Stimulated activated CD8-positive, alpha-beta memory T cell treated with anti-CD3 and anti-CD28 coated beads, Interleukin-7, amount 100 ng/mL, for 48 hours (primary cell): ENCODE measurements at places on chromosomes 5 and 9.

DNA sequence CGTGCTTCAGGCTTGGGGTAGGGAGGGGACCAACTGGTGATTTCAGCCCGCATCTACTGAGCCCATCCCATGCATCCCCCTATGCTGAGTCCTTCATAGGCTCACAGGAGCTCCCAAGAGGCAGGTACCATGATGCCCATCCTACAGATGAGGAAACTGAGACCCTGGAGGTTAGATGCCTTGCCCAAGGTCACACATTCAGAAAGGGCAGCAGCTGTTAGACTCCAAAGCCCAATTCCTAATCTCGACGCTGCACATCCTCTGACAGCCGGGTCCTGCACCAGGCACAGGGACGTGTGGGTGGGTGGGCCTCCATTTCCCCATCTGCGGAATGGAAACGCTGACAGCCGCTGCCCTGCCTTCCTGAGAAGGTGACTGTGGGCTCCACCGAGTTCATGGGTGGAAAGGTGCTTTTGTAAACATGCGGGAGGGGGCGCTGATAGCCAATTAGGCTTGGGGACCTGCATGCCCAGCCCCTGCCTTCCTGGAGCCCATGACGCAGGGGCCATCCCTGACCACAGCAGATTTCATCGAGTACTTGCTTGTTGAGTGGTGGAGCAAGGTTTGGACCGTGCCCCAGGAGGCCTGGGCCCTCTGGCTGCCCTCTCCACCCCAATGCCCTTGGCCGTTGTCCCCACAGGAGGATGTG, 2.2 kb downstream of the DNM1 start:
- DNase-seq: no peak

- DNase-seq: no peak
These were observed 9.5 kb downstream of the EXOSC3 start for GRCh38 chr9:37775216-37775919.

- DNase-seq: no peak
These were observed 145.8 kb downstream of the TMC1 start for GRCh38 chr9:72667181-72667580.

GRCh38 chr5:81760521-81760920, 9.6 kb upstream of the SSBP2 start:
- no peak for DNase-seq

GRCh38 chr9:95035846-95036245, 281.7 kb downstream of the FANCC start:
- DNase-seq: no peak

DNA sequence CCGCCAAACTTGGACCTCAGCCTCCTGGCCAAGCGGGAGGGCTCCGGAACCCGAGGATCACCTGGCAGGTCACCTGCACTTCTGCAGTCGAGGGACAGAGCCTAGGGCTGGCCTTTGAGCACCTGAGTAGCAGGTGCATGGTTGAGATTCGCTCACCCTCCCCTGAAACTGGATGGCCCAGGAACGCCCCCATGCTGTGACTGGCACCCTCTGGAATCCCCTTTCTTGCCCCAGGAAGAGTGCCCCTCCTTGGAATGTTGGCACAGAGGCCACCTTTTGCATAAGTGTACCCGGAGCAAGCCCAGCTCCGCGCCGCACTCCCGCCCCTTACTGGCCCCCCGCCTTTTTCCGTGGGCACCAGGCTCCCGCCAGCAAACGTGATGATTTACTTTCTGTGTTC, 112.5 kb upstream of the IER5L start:
- DNase-seq: no peak

DNA sequence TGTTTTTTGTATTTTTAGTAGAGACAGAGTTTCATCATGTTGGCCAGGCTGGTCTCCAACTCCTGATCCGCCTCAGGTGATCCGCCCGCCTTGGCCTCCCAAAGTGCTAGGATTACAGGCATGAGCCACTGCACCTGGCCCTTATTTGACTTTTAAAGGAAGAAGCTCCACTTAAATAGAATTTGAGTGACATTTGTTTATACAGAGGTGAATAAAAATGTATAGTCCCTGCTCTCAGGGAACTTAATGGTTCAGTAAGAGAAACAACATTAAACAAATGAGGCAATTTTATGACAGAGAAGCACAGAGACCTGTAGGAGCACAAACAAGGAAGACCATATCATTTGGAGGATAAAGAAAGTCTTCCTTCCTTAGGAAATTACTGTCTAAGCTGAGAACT, 65.7 kb downstream of the C9orf152 start:
- no peak for DNase-seq

DNA sequence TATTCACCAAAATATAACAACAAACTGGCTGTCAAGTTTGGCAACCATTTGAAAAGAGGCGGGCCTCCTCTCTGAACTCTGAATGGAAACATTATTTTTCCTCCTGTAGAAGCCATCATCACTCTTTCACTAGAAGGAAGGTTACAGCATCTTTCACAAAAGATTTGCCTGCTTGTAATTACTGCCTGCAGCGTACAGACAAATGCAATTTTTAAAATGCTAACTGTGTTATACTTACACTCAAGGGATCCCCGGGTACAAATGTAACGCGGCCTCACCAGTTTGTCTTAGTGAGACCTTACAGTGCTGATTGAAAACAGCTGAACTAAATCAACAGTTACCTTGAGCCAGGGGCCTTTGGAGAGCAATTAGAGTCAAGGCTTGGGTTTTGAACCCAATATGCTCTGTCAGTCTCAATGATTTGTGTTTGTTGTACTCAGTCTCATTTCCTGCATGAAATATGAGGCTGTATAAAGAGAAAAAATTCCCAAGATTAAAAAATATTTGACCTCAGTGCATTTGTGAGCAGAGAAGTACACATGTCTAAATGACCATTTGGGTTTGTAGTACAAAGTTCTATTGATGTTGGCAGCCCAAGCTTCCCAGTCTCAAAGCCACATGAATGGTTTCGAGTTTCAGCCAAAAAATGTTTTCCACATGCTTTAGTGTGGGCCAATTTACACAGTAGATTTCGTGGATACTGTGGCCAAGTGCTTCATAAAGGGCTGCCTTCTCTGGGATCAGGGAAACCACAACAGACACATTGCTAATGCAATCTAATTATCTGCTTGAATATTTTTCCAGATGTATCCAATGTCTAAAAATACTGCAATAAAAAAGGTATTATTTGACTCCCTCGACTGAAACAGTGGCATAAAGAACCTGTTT, 500.0 kb downstream of the SPATA31D1 start:
- DNase-seq: no peak

DNA sequence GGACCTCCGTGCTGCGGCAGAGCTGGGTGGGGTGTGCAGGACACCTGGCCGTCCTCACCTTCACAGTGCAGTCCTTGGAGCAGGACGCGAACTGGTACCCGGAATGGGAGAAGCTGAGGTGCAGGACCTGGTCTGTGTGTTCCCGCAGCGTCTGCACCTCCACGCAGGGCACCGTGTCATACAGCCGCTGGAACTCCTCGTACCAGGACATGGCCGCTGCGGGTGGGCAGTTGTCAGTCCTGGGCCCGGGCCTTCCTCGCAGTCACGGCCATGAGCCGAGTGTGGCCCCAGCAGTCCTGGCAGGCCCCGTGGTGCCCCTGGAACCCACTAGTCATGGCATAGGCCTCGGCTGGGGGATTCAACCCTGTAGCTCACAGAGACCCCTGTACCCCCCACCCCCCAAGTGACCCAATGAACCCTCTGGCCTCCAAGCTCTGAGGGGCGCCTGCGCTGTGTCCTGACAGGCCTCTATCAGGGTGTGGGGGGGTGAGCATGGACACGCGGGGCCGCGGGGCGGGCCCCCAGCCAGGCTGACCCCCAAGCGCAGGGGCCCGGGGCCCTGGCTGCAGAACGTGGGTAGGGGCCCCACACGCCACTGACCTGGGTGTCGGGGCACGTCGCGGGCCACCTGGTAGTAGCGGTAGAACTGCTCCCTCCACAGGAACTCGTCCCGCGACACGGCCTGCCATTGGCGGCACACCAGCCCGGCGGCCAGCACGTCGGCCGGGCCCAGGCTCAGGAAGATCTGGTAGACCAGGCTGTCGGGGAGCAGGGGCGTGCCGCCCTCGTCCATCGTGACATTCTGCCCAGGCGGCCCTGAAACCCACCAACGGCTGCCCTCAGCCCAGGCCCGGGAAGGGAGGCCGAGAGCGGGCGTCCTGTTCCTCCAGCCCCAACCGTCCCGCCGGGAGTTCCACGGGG, 987 bp downstream of the FBXW5 start:
- no peak for DNase-seq

DNA sequence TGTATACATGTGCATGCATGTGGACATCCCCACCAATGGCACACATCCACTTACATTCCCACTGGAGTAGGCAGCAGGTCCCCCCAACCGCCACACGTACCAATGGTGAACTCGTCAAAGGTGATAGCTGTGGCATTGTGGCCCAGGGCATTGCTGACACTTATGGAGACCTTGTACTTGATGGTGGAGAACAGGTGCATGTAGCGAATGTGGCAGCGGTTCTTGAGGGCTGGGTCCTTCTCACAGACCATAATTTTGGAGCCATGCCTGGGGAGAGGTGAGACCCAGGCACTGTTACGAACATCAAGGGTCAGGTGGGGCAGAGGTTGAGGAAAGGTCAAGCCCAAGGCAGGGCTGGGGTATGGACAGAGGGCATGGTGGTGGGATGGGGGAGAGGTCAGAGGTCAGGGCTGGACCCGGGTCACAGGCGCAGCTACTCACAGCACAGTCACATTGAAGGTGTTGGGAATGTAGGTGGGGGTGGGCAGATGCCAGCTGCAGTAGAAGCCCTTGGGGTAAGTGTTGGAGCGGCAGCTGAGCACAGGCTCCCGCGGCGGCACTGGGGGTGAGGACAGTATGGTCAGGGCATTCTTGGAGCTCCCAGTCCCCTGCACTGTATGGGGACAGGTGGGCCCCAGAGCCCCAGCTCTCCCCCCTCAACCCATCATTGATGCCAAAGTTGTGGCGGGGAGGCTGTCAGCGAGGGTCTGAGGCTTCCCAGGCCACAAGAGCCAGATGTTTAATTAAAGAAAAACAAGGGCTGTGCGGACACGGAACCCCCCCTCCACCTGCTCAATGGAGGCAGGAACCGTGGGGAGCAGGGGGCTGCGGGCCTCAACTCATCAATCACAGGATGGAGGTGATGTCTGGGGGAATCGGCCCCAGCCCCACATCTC, 31.9 kb downstream of the CNTFR start:
- DNase-seq: no peak

DNA sequence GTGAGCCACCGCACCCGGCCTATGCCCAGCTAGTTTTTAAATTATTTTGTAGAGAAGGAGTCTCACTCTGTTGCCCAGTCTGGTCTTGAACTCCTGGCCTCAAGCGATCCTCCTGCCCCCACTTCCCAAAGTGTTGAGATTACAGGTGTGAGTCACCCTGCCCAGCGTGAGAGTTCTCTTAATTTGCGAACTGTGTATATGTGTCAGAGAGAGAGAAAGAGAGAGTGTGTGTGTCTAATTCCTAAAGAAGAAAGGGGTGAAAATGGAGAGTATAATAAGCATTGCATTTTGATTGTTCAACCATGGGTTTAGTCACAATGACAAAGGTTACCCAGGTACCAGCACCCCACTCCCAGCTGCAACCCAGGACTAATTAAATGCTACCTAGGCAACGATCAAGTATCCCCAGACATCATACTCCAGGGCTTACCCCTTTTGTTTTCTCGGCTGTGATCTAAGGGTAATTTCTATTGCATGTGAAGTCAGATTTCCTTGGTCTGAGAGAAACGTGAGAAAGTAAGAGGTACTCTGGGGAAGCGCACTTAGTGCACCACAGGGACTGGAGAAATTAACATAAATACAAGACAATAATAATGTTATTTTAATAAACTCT, 16.6 kb downstream of the MAP1B start:
- no peak for DNase-seq

DNA sequence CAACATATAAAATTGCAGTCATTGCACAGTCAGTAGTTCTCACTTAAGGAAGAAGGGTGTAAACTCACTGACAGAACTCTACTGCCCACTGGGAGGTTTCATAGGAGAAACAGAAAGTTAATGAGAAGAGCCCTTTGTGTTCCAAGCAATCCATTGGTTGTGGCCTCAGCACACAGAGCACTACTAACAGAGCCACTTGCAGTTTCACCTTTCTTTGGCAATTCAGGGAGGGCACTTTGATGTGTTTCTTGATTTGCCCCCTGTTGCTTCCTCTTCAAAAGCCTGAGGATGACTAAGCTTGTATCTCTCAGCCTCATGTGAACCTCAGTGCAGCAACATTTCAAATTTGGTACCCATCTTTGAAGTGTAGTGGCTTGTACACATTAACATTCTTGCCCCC, 409.4 kb downstream of the DMRTA1 start:
- no peak for DNase-seq

- DNase-seq: no peak
These were observed 5.9 kb downstream of the FAM78A start for GRCh38 chr9:131270171-131271015.

- DNase-seq: no peak
These were observed 553.0 kb upstream of the GRAMD2B start for GRCh38 chr5:125870256-125870655.

GRCh38 chr5:38660194-38660668, 103.8 kb upstream of the LIFR start:
- DNase-seq: no peak

GRCh38 chr9:135304886-135305285, 174.7 kb upstream of the PPP1R26 start:
- DNase-seq: no peak

- no peak for DNase-seq
These were observed 208.0 kb downstream of the PAPPA start for GRCh38 chr9:116361547-116361946.

DNA sequence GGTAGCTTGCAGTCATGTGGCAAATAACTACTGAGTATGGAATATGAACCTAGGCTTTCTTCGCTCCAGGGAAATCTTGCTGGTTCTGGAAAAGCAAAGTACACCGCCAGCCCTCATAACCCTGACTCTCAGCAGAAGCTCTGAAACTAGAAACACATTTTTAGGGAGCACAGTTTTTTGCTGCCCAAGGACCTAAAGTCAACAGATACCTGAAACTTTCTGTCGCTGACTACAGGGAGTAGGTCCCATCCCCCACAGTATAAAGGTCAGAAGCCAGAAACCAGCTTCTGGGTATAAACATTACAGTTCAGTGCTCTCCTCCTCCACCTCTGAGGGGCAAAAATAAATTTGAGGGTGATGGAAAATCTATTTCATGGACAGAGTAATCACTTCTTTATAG, 3.0 kb downstream of the ATOX1 start:
- DNase-seq: no peak

- DNase-seq: no peak
These were observed 18.8 kb upstream of the FANCC start for GRCh38 chr9:95336281-95336680.

DNA sequence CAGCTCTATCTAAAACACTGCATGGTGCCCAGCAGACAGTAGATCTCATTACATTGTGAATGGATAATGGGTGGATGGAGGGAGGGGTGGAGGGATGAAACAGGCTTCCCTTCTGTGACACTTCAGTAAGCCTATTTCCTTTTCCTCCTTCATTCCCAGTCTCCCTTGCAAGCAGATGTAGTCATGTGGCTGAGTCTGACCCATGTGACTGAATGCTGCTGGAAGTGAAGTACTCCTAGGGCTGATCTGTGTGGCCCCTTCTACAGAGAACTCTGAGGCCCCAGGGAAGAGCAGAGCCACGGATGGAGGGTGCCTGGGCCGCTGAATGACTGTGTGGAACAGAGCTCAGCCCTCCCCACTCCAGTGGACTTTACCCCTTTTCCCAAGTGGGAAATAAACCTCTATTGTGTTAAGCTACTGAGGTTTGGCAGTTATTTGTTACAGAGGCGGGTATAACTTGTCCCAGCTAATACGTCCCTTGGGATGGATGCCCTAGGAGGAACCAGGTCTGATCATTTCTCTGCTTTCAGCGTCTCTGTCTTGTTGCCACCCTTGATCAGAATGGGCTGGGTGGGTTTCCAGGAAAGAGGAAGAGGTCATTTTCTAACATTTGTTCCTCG, 176.1 kb upstream of the MVB12B start:
- DNase-seq: no peak

- no peak for DNase-seq
These were observed 12.0 kb downstream of the CTNNAL1 start for GRCh38 chr9:109001275-109001676.
